ENCODE measurements at places on chromosomes 12 and 14.

DNA sequence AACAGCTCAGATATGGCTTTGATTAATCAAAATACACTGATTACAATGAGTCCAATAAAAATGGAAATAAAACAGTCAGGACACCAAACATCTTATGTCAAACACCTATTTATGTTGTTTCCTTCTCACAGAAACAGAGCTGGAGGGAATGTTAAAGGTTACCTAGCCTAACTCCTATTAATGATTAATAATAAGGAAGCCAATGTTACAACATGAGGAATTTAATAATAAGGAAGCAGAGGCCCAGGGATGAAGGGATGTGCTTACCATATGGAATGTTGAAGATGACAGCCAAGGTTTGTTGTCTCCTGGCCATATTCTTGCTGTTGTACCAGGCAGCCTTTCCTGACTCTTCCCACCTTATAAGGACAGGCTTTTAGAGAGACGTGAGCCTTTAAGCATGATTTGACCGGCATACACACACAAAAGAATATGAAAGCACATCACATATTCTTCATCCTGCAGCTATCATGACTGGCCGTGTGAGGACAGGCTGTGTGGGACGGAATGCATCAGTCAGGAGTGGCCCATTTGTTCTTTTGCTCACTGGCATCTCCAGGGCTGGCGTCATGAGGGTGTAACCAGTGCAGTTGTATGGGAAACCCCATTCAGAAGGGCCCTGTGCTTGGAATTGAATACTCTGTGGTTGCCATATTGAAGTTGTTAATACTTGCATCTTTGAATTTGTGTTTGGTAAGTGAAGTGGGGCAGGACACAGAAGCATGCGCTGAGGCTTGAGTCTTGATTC is 3.1 kb upstream of the GPRC5D start:
- H3K36me3 ChIP-seq: no peaks in the 10 kb centered on the region
- H3K4me1 ChIP-seq: no peaks in the 10 kb centered on the region
- H3K4me3 ChIP-seq: no peak overlapping the region
- H3K27me3 ChIP-seq: no peaks in the 10 kb centered on the region
- no peak overlapping the region for H3K27ac ChIP-seq
- DNase-seq: no peak

DNA sequence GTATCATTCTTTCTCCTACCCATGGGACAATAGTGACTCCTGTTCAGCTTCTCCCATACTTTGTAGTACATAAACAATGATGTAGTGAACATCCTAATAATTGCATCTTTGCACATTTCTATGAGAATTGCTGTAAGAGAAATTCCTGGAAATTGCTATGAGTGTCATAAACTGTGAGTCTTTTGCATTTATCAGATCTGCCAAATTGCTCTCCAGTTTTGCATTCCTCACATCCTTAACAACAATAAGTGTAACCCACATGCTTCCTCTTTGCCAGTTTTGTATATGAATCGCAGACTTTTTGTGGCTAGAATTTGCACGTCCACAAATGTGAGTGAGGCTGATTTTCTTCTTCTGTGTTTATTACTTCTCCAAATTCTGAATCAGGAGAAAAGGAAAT is 124.0 kb upstream of the TBX5 start:
- H3K4me1 ChIP-seq: no peaks in the 10 kb centered on the region
- H3K4me3 ChIP-seq: no peak overlapping the region
- no peak for DNase-seq

DNA sequence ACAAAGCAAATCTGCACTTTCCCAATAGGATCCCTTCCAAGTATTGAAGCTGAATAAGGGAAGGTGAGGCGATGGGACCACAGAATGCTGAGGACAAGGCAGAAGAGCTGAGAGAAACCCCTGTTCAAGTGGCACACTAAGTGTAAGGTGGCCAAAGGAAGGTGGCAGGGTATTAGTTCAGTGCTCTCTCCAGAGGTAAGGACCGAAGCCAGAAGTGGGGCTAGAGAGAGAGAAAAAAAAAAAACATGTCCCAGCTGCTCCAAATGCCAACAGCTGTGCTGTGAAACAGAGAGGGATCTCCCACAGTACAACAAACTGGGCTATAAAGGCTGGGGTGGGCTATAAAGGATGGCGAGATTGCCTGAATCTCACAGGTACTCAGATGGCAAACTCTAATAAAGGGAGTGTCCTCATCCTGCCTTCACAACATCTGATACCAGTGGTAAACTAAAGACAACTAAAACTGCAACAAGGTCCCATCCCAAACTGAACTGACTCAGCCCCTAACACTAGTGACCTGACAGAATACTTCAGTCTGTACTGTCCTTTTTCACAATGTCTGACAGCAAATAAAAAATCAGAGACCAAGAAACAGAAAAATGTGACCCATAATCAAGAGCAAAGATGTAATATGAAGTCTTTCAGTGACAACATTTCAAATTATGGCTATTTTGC is 47.9 kb downstream of the CDK17 start:
- DNase-seq: no peak
- no peak overlapping the region for H3K4me3 ChIP-seq
- H3K4me1 ChIP-seq: peaks cover 12% of the 10 kb centered on the region
- no peak overlapping the region for H3K27ac ChIP-seq

DNA sequence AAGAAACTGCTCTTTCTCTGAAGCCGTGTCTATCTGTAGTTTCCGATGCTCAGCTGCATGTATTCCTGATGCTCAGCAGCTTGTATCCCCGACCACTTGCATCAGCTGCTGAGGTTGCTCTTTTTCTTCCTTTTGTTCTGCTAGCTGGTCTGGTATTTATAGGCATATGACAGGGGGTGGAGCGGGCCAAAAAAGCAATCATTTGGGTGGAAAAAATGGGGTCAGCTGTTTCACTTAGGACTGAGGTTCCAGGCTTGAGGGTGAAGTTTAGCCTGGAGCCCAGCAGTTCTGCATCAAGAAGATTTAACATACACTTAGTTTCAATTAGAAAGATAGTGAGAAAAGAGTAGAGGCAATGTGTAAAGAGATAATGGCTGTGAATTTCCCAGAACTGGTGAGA is 23.6 kb upstream of the AMN1 start:
- H3K4me1 ChIP-seq: peaks cover 39% of the 10 kb centered on the region
- no peak overlapping the region for H3K27ac ChIP-seq
- DNase-seq: no peak
- no peak overlapping the region for H3K4me3 ChIP-seq
- H3K27me3 ChIP-seq: no peaks in the 10 kb centered on the region

GRCh38 chr12:13044002-13044905 is at the start of gene FAM234B:
TSS of gene FAM234B (plus strand) at chr12:13044381. CDS start at chr12:13044404, 23 bp downstream.
- H3K27ac ChIP-seq: peak within 1 kb of the TSS; percentile 47
- no peaks in the 10 kb centered on the region for H3K27me3 ChIP-seq
- peak within 1 kb of the TSS; percentile 87 for H3K4me3 ChIP-seq
- H3K36me3 ChIP-seq: no peaks in the 10 kb centered on the region

DNA sequence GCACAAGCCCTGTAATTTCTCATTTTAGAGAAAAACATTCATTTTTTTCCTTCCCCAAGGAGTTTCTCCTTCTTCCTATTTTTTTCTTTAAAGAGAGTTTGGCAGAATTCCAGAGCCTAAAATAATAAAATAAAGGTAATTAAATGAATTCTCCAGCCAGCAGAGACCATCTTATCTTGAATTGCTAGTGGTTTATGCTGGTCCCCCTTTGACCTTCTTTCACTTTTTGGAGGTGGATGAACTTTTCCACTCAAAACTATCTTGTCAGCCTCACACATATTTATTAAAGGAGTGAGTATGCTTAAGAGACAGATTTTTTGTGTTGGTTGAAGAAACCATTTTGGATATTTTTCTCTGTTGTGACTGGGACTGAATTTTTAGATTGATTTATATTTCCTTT is 47.6 kb downstream of the ADIPOR2 start:
- no peaks in the 10 kb centered on the region for H3K27me3 ChIP-seq
- peaks cover 12% of the 10 kb centered on the region for H3K4me1 ChIP-seq
- no peak overlapping the region for H3K27ac ChIP-seq
- no peak for DNase-seq
- no peaks in the 10 kb centered on the region for H3K36me3 ChIP-seq

- no peaks in the 10 kb centered on the region for H3K4me1 ChIP-seq
- H3K4me3 ChIP-seq: no peak overlapping the region
- peaks cover 12% of the 10 kb centered on the region for H3K27me3 ChIP-seq
- no peak for DNase-seq
- no peaks in the 10 kb centered on the region for H3K36me3 ChIP-seq
- no peak overlapping the region for H3K27ac ChIP-seq
Measured at GRCh38 chr12:50043854-50044253, 13.5 kb upstream of the ASIC1 start.

DNA sequence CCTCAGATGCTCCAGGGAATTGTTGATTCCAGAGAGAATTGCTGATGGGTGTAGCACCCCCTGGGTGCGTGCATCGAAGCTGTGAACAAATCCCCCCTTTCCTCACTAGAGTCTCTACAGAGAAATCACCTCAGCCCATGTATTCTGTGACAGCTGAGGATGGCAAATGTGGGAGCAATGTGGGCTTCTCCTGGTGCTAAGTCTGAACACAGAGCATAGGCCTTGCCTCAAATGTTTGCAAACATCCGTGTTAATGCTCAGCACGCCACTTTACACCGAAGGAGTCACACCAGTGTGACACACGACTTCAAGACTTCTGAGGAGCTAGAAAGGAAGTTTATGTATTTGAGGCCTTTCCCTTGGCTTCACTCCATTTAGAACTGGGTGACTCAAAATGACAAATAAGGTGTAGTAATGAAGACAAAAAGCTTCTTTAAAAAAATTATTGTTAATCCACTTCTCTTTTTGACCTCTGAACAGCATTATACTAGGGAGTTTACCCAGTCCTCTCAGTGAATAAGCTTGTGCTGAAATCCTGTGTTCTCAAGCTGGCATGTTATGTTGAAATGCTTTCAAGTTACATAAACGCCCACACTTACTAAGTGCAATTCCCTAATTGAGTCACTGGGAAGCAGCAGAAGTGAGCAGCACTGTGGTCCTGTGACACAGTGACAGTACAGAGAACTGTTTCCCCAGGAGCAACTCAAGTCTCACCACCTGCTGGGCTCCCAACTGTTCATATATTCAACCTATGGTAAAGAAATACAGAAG is 92.9 kb downstream of the FAR2 start:
- no peaks in the 10 kb centered on the region for H3K36me3 ChIP-seq
- no peaks in the 10 kb centered on the region for H3K4me1 ChIP-seq
- H3K27ac ChIP-seq: no peak overlapping the region
- DNase-seq: no peak
- H3K4me3 ChIP-seq: no peak overlapping the region
- no peaks in the 10 kb centered on the region for H3K27me3 ChIP-seq

DNA sequence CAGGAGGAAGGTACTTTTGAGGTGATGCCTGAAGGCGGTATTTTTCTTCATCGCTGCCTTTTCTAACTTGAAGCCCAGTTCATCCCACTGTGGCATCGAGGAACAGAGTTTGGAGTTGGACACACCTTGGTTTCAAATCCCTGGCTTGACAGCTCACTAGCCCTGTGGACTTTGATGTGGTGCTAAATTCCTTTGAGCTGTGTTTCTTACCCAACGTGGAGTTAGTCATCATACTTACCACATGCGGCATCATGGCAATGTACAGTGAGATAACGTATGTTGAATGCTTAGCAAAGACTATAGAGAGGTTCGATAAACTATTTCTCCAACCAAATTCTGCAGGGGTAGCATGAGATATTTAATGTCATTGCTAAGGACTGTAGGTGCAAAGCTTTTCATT is 3.4 kb downstream of the PLEKHG3 start:
- no peak for DNase-seq
- H3K4me1 ChIP-seq: peaks cover 83% of the 10 kb centered on the region
- H3K27me3 ChIP-seq: peaks cover 45% of the 10 kb centered on the region
- peak overlapping the region; percentile 12 for H3K4me3 ChIP-seq
- no peaks in the 10 kb centered on the region for H3K36me3 ChIP-seq

- no peak for DNase-seq
- H3K27ac ChIP-seq: no peak overlapping the region
- no peaks in the 10 kb centered on the region for H3K27me3 ChIP-seq
- no peaks in the 10 kb centered on the region for H3K4me1 ChIP-seq
- no peaks in the 10 kb centered on the region for H3K36me3 ChIP-seq
Measured at GRCh38 chr12:101592921-101593320, 1.9 kb upstream of the MYBPC1 start.

DNA sequence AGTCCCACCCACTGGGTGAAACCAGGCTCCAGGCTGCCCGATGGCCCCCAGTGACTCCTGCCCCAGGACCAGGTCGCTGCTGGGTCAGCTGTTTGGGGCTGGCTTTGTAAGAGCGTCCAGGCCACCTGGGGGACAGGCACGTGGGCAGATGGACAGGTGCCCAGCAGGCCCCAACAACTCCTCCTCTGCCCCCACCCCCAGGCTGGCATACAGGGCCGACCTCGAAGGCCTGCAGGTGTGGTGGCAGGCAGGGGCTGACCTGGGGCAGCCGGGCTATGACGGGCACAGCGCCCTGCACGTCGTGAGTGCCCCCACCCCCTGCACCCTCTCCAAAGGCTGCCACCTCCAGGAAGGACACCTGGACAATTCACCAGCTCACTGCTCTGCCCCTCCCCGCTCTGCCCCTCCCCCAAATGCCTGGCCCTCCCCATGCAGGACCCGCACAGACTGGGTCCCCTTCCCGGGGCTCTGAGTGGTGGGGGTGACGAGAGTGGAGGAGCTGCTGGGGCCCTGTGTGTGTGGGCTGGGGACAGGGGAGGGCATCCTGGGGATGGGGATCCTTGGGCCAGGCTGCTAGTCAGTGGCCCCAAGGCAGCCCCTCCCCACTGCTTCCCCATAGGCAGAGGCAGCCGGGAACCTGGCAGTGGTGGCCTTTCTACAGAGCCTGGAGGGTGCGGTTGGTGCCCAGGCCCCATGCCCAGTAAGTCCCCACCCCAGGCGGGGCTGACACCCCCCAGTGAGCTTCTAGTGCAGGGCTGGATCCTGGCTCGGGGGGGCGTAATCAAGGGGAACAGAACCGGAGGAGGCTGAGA is 26.0 kb downstream of the ASPG start:
- no peak overlapping the region for H3K4me3 ChIP-seq
- no peaks in the 10 kb centered on the region for H3K27me3 ChIP-seq
- H3K4me1 ChIP-seq: peaks cover 6% of the 10 kb centered on the region
- H3K36me3 ChIP-seq: no peaks in the 10 kb centered on the region

DNA sequence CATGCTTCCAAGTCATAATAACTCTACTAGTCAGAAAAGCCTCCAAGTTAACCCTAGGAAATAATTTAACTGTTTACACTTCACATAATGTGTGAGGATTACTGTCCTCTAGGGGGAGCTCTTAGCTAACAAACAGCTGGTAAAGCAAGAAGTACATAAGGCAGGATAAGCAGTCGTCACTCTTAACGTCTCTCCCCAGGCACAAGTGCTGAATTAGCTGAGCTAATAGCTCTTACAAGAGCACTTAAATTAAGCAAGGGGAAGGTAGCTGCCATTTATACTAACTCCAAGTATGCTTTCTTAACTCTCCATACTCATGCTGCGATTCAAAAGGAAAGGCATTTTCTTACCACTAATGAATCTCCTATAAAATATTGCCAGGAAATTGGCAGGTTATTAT is 79.3 kb upstream of the TSPAN11 start:
- no peaks in the 10 kb centered on the region for H3K27me3 ChIP-seq
- no peak overlapping the region for H3K27ac ChIP-seq
- no peak for DNase-seq
- H3K4me3 ChIP-seq: no peak overlapping the region
- no peaks in the 10 kb centered on the region for H3K36me3 ChIP-seq

All from T-cell (primary cell).